Globus pallidus (tissue), 1 donor: ENCODE measurements at places on chromosomes 1 and 21.
A peak's percentile ranks its signal among the peaks of the same experiment; 100 is the strongest.

- no peak for DNase-seq
Observed at GRCh38 chr1:26854906-26855305, 8.0 kb upstream of the SFN start.

GRCh38 chr21:15054089-15054488 lies 10.7 kb downstream of the NRIP1 start:
- DNase-seq: no peak

DNA sequence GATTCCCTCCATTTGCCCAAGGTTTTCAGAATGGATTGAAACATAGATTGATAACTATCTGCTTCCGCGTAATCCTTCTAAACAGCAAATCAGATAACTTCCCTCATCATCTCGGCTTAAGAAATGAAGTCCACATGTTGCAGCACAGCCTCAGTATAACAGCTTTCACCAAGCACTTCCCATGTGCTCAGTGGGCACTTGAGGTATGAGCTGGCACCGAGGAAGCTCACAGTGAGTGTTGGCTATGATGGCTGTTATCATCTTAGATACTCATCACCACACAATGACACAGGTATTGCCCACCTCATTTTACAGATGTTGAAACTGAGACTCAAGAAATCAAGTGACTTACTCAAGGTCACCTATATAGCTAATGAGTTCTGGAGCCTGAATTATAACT lies 43.2 kb downstream of the RCSD1 start:
- no peak for DNase-seq

DNA sequence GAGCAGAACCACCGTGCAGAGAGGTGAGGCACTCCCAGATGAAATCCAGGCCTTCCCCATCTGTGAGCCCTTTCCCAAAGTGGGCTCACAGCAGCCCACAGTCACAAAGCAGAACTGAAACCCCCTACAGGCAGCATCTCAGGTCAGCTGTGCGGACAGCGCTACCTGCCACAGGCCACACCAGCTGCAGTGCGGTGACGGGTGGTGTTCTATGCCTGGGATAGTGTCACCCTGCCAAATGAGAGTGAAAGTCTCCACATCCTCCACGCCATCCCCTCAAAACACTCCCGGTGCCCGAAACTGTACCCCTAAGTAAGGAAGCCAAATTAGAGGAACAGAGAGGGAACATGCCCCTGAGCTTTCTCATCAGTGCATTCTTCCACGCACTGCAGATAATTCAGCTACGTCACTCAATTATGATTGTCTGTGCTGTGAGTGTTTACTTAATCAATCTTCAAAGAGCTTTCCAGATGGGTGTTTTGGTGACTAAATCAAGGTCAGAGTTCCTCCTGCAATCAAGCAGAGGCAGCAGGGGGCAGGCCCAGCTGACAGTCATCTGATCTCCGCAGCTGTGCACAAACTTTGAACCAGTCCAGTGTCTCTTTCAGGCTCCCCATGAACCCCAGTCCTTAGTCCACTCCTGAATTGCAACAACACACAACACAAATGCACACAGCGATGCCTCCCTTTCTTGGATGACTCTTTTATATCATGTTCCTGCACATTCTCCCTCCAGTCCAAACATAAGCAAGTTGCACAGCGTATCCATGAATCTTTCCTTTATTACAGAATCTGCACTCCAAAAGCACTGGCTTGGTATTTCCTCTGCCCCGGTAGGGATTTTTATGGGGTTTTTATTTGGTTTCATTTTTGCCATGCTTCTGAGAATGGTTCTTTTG lies 150.0 kb downstream of the TOMM20 start:
- DNase-seq: peak; percentile 93

GRCh38 chr1:111602302-111602701 lies 17.3 kb upstream of the RAP1A start:
- no peak for DNase-seq

DNA sequence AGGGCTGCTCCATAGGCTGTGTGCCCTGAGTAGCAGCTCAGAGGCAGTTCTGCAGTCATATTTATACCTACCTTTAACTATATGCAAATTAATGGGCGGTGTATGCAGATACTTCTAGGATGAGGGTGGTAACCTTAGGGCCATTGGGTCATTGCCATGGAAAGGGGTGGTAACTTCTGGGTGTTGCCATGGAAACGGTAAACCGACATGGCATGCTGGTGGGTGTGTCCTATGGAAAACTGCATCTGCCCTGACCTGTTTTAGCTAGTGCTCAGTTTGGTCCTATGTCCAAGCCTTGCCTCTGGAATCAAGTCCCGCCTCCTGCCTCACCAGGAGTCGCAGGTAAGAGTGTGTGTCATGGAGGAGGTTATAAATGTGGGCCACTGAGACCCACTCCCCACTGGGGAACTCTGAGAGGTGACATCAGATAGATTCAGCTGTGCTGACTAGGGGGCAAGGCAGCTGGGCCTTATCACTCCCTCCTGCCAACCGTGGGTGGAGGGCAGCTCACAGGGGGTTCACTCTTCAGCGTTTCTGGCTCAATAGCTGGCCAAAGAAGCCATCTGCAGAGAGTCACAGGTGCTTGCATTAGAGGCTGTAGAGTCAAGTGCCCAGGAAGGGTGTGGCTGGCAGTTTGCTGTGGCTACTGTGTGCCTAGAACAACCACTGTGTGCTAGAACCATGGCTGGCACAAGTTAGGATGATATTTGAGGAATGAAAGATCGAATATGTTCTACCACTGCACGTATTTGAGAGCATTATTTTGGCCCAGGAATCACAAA lies 19.0 kb downstream of the BACE2 start:
- DNase-seq: no peak

- DNase-seq: no peak
Observed at GRCh38 chr1:243549108-243549507, 293.3 kb downstream of the SDCCAG8 start.

- DNase-seq: no peak
Observed at GRCh38 chr1:44803312-44804095, 3.3 kb downstream of the PLK3 start.

GRCh38 chr1:30768159-30768829 lies 10.7 kb upstream of the LAPTM5 start:
- no peak for DNase-seq

- no peak for DNase-seq
Observed at GRCh38 chr1:18546026-18546425, 65.3 kb downstream of the KLHDC7A start.

DNA sequence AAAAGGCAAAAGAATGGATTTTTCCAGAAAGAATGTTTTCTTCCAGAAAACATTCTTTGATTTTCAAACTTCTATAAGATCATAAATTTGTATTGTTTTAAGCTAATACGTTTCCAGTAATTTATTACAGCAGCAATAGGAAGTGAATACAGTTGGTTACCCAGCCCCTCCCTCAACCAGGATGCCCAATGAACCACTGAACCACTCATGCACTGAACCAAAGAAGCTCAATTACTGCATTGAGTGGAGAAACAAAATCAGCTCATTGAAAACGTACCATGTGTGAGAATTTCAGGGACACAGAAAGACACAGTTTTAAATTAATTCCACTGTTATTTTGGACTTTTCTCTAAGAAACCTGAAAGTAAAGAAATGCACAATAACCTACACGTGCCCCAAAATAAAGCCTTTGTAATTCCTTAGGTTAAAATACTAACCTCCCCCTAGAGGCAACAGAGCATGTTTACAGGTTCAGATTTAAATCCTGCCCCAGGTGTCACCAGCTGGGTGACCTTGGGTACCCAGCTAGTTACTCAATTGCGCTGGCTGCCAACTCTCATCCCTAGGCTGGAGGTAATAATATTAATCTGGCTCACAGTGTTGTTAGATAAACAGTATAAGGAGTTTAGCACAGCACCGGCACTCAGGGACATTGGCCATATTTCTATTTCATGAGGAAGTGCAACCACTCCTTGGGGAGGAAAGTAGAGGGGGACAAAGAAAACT lies 111.7 kb downstream of the NMNAT2 start:
- no peak for DNase-seq

- no peak for DNase-seq
Observed at GRCh38 chr1:87986130-87986866, 657.6 kb downstream of the LMO4 start.

DNA sequence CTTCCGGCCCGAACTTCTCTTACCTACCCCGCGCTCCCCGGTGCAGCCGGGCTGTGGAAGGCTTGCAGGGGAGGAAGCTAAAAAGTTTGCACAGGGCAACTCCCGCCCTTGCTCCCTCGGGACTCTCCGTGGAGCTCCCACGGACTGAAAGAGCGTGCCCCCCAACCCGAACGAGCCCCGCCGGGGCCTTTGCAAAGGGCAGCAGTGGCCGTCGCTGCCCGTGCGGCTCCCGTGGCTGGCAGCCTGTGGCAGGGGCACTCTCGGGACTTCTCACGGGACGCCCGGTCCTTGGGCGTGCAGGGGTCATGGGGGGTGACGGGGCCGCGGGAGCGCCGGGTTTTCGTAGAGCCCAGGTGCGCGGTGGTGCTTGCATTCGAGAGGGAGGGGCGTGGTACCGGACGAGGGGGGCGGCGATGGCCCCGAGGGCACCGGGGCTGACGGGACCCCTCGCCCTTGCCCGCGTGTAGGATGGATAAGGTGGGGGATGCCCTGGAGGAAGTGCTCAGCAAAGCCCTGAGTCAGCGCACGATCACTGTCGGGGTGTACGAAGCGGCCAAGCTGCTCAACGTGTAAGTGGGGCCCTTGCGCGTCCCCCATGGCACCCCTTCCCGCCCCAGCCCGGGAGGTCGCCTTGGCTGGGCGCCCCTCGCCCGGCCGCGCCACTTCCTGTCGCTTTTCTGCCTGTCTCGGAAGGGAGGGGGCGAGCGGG lies 711 bp downstream of the GADD45A start:
- DNase-seq: peak; percentile 31

- no peak for DNase-seq
Observed at GRCh38 chr1:84089867-84090266, 54.2 kb upstream of the PRKACB start.
